LHCN-M2 (cell line): ENCODE measurements at places on chromosomes 11 and 22. TPM values are rescaled to one million over a fixed set of nuclear protein-coding genes. Genes with fewer than 3 reads are reported as not detected.

The OR2AG2 gene
- total RNA-seq = 0.19 TPM in 1 of 2 replicates, not detected in the other

The RAC2 gene
- total RNA-seq = 0.69 and 1.1 TPM in 2 replicates

The MOV10L1 gene
- 0.23 and 0.32 TPM in 2 replicates for total RNA-seq

The OR5A1 gene
- not detected in 2 replicates for total RNA-seq

The SMIM35 gene
- not detected in 2 replicates for total RNA-seq

The MADD gene
- 23.4 and 23.8 TPM in 2 replicates for total RNA-seq

The PDE3B gene
- total RNA-seq = 0.06 TPM in 1 of 2 replicates, not detected in the other

The CNIH2 gene
- 0.86 and 1.9 TPM in 2 replicates for total RNA-seq

The PLEKHB1 gene
- 0.46 TPM in 1 of 2 replicates, not detected in the other for total RNA-seq

The SLCO2B1 gene
- total RNA-seq = not detected in 2 replicates

The TCN2 gene
- total RNA-seq = 13.1 and 26.6 TPM in 2 replicates

The MYOD1 gene
- total RNA-seq = 421 and 521 TPM in 2 replicates

The VSIG10L2 gene
- not detected in 2 replicates for total RNA-seq

The SLC22A8 gene
- not detected in 2 replicates for total RNA-seq

The CAPN5 gene
- 36.7 and 42.5 TPM in 2 replicates for total RNA-seq

The SOX10 gene
- not detected in 2 replicates for total RNA-seq

The SSTR3 gene
- total RNA-seq = not detected in 2 replicates

The MRGPRF gene
- 0.38 and 0.63 TPM in 2 replicates for total RNA-seq

The SHISAL1 gene
- 0.29 and 1.3 TPM in 2 replicates for total RNA-seq

The DRICH1 gene
- total RNA-seq = not detected in 2 replicates

The NOX4 gene
- total RNA-seq = 2.2 TPM in 1 of 2 replicates, not detected in the other

The MLC1 gene
- total RNA-seq = not detected in 2 replicates

The THY1 gene
- 221 and 333 TPM in 2 replicates for total RNA-seq

The TLCD5 gene
- total RNA-seq = 5.5 and 10.0 TPM in 2 replicates

The SLC5A4 gene
- total RNA-seq = not detected in 2 replicates

The CNGA4 gene
- total RNA-seq = not detected in 2 replicates

The XRRA1 gene
- total RNA-seq = 17.8 and 20.2 TPM in 2 replicates
